ENCODE measurements at places on chromosomes 1 and 21. TPM values are rescaled to one million over a fixed set of nuclear protein-coding genes. Genes with fewer than 3 reads are reported as not detected.

CACNA1E gene
- polyA plus RNA-seq, result 0.47 TPM

CTSK gene
- 35.0 TPM for polyA plus RNA-seq

LCE1B gene
- polyA plus RNA-seq, result not detected

KCNE2 gene
- polyA plus RNA-seq, result 1.0 TPM

PRMT2 gene
- 127 TPM for polyA plus RNA-seq

ENAH gene
- 137 TPM for polyA plus RNA-seq

LCE1F gene
- polyA plus RNA-seq, result not detected

DNA sequence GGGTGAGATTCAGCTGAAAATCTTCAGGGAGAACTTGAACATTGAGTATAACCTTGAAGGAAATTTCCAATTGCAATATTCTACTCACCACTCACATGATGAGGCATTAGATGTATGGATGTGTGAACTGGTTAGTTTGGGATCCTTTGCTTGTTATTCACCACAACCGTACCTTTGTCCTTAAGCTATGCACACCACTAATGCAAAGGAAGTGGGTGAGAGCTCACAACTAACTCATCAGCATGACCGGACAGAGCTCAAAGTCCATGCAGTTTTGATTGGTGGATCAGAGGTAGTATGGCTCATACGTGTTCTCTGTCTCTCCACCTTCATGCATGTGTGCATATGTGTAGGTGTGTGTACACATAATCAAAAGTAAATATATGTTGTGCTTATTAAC, 43.5 kb upstream of the MROH9 start:
- no peak for DNase-seq

DNA sequence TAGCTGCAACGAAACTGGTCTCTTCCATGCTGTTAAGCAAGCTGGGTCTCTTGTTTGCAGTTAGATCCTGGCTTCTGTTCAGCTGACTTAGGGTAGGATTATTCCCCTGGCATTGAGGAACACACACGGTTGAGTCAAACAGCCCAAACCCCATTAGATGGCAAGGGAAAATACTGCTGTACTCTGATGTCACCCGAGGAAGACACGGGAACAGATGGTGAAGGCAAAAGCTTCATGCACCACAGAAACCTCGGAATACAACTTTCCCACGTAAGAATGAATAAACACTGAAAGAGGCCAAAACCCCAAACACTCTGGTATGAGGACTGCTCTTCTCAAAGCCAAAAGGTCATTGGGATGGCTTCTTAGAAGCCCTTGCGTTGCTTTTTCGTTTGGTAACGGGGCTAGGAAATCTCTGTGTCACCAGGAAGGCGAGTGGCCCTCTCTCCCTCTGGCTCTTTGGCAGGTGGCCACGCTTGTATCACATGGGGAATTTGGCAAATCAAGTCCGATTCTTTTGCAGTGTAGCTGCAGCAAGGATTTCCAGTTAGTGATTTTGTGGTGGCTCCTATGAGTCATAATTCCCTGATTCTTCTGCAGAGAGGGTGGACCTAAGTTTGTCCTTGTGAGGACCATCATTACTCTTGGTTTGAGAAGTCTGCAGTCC, 16.7 kb upstream of the LYST start:
- no peak for DNase-seq

GRCh38 chr21:39385299-39386145, 36.6 kb upstream of the HMGN1 start:
- DNase-seq, result no peak

DNA sequence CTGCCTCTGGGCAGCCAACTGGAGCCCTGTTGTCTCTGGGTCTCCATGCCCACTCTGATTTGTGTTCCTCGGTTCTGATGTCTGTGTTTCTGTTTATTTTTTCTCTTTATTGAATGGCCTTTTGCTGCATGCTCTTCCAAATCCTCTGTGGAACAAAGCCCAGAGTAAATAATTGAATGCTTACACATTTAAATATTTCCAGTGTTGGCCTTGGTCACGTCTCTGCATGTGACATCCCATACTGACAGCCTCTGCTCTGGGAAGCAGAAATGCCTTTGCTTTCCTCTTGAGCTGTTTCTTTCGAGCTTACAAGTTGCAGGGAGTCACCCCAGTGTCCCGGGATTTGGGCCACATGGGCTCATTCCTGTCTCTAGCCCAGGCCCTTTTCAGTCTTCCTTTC, 267.9 kb downstream of the PTPRU start:
- DNase-seq, result peak; percentile 8

- DNase-seq, result no peak
These were observed at the start of gene CSF3R for GRCh38 chr1:36482724-36483388. Gene CSF3R (minus strand): TSS chr1:36482913. CDS start chr1:36479496, 3,417 bp downstream.

DNA sequence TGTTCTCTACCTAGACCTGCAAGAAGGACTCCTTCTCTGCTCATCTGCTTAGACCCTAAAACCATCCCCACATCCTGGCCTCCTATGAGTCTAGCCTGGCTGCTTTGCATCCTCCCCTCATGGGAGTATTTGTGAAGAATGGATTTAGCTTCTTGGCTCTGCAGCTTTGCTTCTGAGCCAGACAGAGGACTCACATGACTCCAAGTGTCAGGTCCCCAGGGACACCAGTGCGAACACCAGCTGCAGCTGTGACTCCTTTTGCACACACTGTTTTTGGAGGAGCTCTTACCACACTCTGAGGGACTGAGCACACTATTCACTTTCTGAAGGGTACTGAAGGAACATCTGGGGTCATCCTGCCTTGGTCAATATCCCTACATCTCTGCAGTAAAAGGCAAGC, 131.8 kb upstream of the SGIP1 start:
- peak; percentile 7 for DNase-seq

DNA sequence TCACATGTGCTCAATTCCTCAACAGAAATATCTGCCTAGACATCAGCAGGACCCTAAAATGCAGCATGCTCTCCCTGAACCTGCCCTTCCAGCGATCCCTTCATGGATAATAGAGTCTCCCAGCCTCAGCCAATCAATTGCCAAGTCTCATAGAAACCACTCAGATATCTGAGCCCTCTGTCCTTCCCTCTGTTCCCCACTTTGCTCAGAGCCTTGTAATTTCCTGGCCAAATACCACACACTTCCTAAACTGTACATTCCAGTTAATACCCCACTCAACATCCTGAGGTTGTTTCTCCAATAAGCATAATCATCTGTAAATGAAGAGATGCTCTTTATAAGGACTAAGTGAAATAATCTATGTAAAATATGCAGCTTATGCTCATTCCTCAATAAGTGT, 59.3 kb upstream of the PTGFRN start:
- no peak for DNase-seq

- no peak for DNase-seq
These were observed 128.4 kb downstream of the RGS21 start for GRCh38 chr1:192445241-192445640.

DNA sequence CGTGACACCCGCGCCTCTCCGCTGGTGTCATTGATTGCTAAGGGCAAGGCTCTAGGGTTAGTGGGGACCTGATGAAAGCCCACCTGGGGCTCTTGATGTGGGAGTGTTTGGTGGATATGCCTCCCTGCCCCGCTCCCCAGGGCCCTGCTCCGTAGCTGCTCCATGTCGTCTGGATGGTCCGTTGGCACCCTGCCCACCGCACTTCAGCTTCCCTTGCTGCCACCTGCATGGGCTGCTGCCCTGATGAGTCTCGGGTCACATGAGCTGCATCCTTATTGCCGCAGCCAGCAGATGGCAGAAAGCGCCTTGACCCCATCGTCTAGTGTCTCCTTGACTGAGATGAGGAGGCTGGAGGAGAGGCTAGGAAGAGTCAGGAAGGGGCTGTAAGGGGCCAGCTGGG, 439.4 kb downstream of the CAMTA1 start:
- DNase-seq, result no peak

DNA sequence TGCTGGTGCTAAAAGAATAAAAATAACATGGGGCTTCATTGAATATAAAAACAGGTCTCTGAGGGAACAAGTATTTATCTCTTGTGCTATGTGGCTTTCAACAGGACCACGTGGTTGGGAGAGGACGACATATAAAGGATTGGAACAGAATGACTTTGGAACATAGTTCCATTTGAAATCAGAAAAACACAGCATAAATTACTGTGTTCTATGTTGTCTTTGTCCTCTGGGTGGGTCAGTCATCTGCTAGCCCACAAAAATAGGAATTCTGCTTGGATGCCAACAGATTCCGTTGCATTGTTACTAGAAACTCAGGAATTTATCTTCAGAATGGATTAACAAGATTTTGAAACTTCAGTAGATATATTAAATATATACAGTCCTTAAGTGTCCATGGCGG, 5.9 kb downstream of the CEP85 start:
- no peak for DNase-seq

GRCh38 chr1:201353186-201353940, 24.1 kb downstream of the TNNT2 start:
- DNase-seq, result no peak

GRCh38 chr1:14538335-14538734, 60.1 kb upstream of the KAZN start:
- no peak for DNase-seq

DNA sequence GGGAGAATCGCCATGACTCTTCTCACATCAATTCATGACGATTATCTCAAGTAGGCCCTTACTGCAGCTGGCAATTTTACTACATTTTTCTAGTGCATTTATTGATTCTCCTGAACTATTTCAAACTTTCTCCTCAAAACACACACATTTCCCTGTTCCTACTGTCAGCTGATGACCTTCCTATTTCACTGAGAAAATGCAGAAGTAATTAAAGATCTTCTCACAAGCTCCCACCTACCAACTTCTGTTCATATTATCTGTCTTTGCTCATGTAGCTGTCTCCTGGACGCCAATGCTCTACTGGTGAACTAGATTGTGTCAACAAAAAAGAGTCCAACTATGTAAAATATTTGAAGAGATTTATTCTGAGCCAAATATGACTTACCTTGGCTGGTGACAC, 36.4 kb upstream of the FASLG start:
- DNase-seq, result no peak

DNA sequence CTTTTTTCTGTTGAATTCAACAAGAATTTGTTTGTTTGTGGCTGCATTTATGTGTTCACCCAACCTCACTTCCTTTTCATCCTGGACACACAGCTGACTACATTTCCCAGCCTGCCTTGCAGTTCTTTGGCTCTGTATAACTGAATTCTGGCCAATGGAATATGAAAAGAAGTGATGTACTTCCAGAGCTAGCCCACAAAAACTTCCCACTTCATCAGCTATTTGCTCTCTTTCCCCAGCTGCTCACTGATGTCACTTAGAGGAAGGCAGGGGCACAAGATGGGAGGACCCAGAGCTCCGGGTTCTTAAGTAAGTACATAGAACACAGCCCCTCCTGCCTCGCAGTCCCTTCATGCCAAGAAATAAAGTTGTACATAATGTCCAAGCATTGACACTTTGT, 235.0 kb upstream of the FGGY start:
- no peak for DNase-seq

Data from left renal pelvis (tissue), 4 donors.